ENCODE measurements at places on chromosomes 2 and 18.

DNA sequence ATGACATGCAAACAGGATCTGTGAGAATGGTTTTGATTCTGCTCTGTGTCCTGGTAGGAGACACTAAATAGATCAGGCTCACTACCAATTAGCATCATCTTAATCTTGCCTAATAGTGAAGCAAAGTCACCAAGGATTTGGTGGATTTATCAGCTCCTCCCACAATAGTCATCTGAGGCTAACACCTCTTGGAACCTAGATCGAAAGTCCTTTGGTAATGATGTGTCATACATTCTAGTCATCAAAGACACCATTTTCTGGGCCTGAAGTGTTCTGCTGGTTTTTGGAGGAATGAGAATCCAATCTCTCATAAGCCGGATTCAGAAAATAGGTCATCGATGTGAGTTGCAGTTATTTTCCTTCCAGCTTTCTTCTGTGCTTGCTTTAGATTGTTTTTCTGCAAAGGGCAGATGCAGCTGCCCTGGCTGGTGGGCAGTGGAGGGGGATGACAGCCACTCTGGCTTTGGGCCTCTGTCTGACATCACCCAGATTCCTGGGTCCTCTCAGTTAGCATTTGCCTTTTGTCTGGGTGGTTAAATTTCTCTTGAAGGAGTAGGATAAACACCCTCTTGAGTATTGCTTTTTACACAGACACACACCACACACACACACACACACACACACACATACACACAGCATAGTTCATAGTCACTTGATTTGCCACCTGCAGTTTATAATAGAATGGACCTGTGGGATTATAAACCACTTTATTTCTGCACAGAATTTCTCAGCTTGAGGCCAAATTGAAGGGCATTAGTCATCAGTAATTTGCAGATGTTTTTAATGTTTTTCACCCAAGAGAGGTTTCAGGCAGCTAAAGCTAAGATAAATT lies at the start of gene MYO3B:
Gene MYO3B, plus strand, starts transcription at position 198 of the 832 bp plus-strand sequence. Its CDS starts 141 bp downstream, at position 339.
- no peak for DNase-seq
- H3K4me1 ChIP-seq = no peaks in the 10 kb centered on the region
- H3K4me3 ChIP-seq = no peak within 1 kb of the TSS
- no peaks in the 10 kb centered on the region for H3K36me3 ChIP-seq
- H3K27me3 ChIP-seq = no peaks in the 10 kb centered on the region
- H3K27ac ChIP-seq = no peak within 1 kb of the TSS

DNA sequence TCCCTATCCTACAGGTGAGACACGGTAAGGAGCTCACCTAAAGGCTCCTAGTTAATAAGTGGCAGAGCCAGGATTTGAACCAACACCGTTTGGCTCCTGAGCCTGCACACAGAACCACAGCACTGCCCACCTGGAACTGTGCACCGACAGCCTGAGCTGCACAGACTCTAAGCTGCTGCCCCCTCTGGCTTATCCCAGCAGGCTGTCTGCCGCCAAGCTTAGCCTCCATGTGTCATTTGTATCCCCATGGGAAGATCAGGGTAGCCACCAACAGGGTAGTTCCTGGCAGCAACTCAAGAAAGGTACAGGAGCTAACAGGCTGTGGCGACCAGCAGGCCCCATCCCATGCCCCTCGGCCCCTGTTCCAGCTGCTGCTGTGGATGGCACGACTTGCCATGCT lies 135.7 kb downstream of the LRRC30 start:
- no peak overlapping the region for H3K4me3 ChIP-seq
- H3K4me1 ChIP-seq = no peaks in the 10 kb centered on the region
- H3K27ac ChIP-seq = no peak overlapping the region

DNA sequence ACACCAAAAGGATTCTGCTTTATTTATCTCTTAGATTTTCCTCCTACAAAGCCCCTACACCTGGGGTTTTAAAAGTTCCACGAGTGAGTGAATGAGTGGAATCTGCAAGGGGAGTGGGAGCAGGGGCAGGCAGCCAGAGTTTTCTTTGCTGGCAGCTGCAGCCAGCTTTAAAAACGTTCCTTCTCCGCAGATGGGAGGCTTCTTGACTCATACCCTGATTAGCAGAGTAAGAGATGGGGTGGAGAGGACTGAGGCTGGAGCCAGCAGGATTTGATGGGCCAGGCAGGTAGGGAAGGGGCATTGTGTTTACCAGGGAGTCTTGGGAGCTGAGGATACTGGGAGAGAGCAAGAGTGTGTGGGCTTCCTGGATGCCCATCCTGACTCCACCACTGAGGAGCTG lies 99.6 kb upstream of the TNP1 start:
- no peaks in the 10 kb centered on the region for H3K4me1 ChIP-seq
- H3K4me3 ChIP-seq = no peak overlapping the region
- H3K27ac ChIP-seq = no peak overlapping the region

DNA sequence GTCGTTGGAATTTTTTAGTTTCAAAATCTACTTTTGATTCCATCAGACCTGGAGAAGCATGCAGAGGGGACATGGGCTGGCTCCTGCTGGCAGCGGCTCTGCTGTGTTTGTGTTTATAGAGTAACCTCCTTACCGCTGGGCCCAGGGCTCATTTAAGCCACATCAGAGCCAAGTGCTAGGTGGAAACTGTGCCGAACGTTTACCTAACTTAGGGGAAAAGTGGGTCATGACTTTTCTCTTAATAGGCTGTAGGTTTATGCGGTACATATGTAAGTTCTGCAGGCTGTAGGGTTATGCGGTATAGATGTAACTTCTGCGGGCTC lies 17.7 kb downstream of the CNDP2 start:
- H3K4me3 ChIP-seq = no peak overlapping the region
- no peak for DNase-seq
- no peaks in the 10 kb centered on the region for H3K4me1 ChIP-seq
- H3K36me3 ChIP-seq = peaks cover 92% of the 10 kb centered on the region
- no peak overlapping the region for H3K27ac ChIP-seq

DNA sequence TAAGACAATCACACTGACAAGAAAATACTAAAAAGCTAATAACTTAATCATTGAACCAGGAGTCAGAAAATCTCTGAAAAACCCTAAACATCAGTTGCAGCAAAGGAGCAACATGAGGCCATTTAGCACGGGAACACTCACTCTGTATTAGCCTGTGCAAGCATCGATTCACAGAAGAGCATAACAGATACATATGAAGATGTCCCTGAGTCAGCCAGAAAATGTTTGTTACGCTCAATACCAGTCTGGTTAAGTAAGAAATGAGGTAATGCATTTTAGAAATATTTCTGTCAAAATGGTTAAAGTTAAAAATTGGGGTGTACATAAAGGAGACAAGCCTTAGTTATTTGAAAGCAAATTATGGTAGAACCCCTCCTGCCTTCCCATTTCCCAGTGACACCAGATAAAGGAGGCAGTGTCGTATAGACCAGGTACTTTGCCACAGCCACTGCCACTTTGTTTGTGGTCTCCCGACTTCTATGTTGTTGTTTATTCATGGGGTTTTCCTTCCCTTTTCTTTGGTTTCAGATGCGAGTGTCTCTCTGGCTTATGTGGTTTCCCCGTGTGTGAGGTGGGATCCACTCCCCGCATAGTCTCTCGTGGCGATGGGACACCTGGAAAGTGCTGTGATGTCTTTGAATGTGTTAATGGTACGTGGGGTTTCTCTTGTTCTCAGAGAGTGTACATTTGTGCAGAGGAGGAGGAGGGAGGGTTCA lies 108.6 kb downstream of the CRIM1 start:
- H3K27ac ChIP-seq = peak overlapping the region; percentile 78
- H3K27me3 ChIP-seq = no peaks in the 10 kb centered on the region
- no peak overlapping the region for H3K4me3 ChIP-seq
- DNase-seq = no peak
- H3K4me1 ChIP-seq = peaks cover 43% of the 10 kb centered on the region
- H3K36me3 ChIP-seq = peaks cover 23% of the 10 kb centered on the region

DNA sequence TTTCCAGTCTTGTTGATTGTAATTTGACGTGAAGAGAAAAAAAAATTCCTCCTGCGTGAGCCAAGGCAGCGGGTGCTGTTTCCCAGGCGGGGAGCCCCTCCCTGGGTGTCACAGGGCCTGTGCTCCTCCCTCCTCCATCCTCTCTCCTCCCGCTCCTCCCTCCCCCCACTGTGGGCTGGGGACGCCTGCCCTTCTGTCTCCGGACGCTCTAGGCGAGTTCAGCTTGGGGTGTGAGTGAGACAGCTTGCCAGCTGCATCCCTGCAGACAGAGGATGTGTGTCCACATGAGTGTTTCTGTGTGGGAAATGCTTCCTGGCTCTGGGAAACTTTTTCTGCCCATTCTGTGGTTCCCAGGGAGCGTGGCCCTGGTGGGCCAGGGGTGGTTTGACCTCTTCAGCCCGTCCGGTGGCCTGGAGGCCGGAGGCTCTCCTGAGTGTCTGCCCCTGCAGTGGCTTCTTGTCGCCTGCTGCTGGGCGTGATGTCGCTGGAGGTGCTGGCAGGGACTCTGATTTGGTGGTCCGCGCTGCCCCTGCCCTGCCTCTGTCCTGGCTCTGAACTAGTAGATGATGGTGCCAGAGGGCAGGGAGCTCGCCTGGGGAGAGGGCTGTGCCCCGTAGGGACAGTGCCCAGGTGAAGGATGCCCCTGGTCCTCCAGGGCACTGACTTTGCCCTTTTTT lies 96.4 kb downstream of the USP40 start:
- H3K4me3 ChIP-seq = no peak overlapping the region
- peaks cover 44% of the 10 kb centered on the region for H3K36me3 ChIP-seq
- H3K27ac ChIP-seq = peak overlapping the region; percentile 32

GRCh38 chr2:234102112-234102511 lies 51.6 kb downstream of the SPP2 start:
- no peaks in the 10 kb centered on the region for H3K36me3 ChIP-seq
- no peak for DNase-seq
- H3K4me3 ChIP-seq = no peak overlapping the region
- no peak overlapping the region for H3K27ac ChIP-seq
- H3K27me3 ChIP-seq = no peaks in the 10 kb centered on the region
- H3K4me1 ChIP-seq = no peaks in the 10 kb centered on the region

GRCh38 chr2:98583276-98583675 lies 25.0 kb downstream of the COA5 start:
- H3K4me1 ChIP-seq = no peaks in the 10 kb centered on the region
- no peak for DNase-seq
- H3K36me3 ChIP-seq = peaks cover 12% of the 10 kb centered on the region
- H3K4me3 ChIP-seq = no peak overlapping the region
- H3K27ac ChIP-seq = no peak overlapping the region

GRCh38 chr2:105072039-105072438 lies 34.2 kb downstream of the MRPS9 start:
- H3K27me3 ChIP-seq = no peaks in the 10 kb centered on the region
- H3K4me3 ChIP-seq = no peak overlapping the region
- no peaks in the 10 kb centered on the region for H3K4me1 ChIP-seq
- no peak for DNase-seq
- H3K27ac ChIP-seq = no peak overlapping the region

DNA sequence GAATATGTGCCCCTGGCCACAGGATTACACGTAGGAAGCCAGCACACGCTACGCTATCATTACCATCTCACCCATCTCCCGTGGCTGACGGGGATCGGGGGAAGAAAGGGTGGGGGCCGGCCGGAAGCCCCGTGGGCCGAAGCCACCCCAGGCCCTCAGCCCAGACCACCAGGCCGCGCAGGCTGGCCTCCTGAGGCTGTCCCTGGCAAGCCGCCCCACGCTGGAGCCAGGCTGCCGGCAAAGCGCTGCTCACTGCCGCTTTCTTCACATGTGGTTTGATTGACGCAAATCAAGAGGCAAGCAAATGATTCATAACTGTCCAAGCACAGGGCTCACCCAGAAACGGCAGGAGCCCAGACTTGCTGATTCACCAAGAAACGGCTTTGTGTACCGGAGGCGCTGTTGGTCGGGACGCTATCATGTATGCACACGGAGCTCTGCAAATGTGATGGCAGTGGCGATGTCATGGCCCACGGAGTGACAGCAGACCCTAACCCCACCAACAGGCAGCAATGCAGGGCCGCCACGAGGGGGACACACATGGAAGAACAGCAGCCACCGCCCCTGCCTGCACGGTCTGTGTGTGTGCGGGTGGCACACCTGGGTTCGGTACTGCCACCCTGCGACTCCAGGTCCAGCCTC lies 125.7 kb downstream of the HDAC4 start:
- no peaks in the 10 kb centered on the region for H3K36me3 ChIP-seq
- H3K27ac ChIP-seq = peak overlapping the region; percentile 81
- no peaks in the 10 kb centered on the region for H3K27me3 ChIP-seq
- peak; percentile 96 for DNase-seq

- peak overlapping the region; percentile 92 for H3K27ac ChIP-seq
- H3K27me3 ChIP-seq = no peaks in the 10 kb centered on the region
- peaks cover 9% of the 10 kb centered on the region for H3K4me1 ChIP-seq
Observed at GRCh38 chr18:45249246-45249661, 366.0 kb upstream of the SLC14A2 start.

DNA sequence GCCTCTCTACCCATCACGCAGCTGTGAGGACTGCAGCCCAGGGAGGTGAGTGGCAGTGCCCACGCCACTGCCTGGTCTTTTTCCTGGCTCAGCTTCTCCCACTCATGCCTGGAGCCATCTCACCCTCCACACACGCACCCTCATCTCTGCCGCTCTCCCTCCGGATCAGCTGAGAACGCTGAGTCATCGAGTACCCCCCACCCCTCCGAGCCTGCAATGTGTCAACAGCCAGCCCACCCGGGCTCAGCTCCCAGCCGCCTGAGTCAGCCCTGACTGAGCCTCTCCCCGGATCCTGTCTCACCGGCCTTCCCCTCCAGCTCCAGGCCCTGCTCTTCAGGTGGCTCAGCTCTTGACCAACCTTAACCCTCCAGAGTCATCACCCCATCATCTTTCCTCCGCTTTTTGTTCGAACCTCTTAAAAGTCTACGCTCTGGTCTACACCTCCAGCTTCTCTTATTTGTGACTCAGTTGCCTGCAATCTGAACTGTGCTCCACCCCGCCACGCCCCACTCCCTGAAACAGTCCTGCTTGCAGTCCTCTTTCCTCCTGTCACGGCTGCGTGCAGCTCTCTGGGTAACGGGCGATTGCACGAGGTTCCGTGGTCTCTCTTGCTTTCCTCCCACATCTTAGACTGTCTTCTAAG lies 94.4 kb upstream of the ASAP2 start:
- H3K4me3 ChIP-seq = no peak overlapping the region
- no peaks in the 10 kb centered on the region for H3K4me1 ChIP-seq
- no peaks in the 10 kb centered on the region for H3K36me3 ChIP-seq
- peak; percentile 65 for DNase-seq
- H3K27me3 ChIP-seq = no peaks in the 10 kb centered on the region

DNA sequence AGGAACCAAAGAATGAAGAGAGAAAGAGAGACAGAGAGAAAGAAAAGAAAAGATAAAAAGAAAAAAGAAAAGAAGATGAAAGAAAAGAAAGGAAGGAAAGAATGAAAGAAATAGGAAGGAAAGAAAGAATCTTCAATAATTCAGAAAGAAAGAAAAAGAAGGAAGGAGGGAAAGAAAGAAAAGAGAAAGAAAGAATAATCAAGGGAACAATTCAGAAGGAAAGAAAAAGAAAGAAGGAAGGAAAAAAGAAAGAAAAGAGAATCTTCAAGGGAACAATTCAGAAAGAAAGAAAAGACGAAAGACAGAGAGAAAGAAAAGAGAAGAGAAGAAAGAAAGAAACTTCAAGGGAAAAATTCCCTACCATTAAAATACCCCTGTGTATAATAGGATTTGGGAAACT lies 5.6 kb upstream of the KCTD1 start:
- H3K4me3 ChIP-seq = no peak overlapping the region
- peaks cover 16% of the 10 kb centered on the region for H3K4me1 ChIP-seq
- no peak for DNase-seq

GRCh38 chr2:25473758-25474340 lies 132.1 kb upstream of the DNMT3A start:
- DNase-seq = no peak
- no peaks in the 10 kb centered on the region for H3K27me3 ChIP-seq
- H3K4me1 ChIP-seq = no peaks in the 10 kb centered on the region
- no peak overlapping the region for H3K4me3 ChIP-seq

- no peak for DNase-seq
- peak overlapping the region; percentile 76 for H3K4me3 ChIP-seq
- H3K27ac ChIP-seq = peak overlapping the region; percentile 60
- peaks cover 6% of the 10 kb centered on the region for H3K4me1 ChIP-seq
- no peaks in the 10 kb centered on the region for H3K27me3 ChIP-seq
Observed at GRCh38 chr2:178523596-178524134, 43.4 kb downstream of the PLEKHA3 start.

Measured in ascending aorta (tissue), 2 donors.